Effector memory CD8-positive, alpha-beta T cell (primary cell): ENCODE measurements at places on chromosomes 12 and 14.

GRCh38 chr14:74349757-74350156 is 1.5 kb downstream of the VRTN start:
- no peaks in the 10 kb centered on the region for H3K4me1 ChIP-seq
- peaks cover 39% of the 10 kb centered on the region for H3K27me3 ChIP-seq
- DNase-seq, result no peak
- no peak overlapping the region for H3K27ac ChIP-seq

GRCh38 chr12:84165998-84166571 is 746.5 kb downstream of the SLC6A15 start:
- no peak overlapping the region for H3K27ac ChIP-seq
- no peak for DNase-seq
- H3K36me3 ChIP-seq, result no peaks in the 10 kb centered on the region
- H3K27me3 ChIP-seq, result no peaks in the 10 kb centered on the region
- H3K4me1 ChIP-seq, result no peaks in the 10 kb centered on the region
- no peak overlapping the region for H3K4me3 ChIP-seq

DNA sequence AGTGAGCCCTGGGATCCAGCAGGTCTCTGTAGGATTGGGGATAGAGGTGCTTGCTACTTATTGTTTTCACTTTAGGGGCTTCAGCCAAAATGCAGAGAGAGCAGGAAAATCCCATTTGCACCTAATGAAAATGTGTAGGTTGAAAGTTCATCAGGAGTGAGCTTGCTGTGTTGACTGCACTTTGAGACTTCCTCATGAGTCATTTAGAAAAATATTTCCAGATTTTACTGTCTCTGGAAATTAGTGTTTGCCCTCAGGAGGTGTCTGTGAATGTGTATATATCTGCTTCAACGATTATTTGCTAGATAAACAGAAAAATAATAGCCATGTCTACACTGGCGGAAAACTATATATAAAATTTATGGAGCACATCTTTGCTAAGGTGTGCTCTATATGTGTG is 159.3 kb downstream of the CAND1 start:
- peaks cover 19% of the 10 kb centered on the region for H3K27me3 ChIP-seq
- no peak overlapping the region for H3K27ac ChIP-seq
- no peaks in the 10 kb centered on the region for H3K36me3 ChIP-seq
- DNase-seq, result no peak
- H3K4me3 ChIP-seq, result no peak overlapping the region
- no peaks in the 10 kb centered on the region for H3K4me1 ChIP-seq

DNA sequence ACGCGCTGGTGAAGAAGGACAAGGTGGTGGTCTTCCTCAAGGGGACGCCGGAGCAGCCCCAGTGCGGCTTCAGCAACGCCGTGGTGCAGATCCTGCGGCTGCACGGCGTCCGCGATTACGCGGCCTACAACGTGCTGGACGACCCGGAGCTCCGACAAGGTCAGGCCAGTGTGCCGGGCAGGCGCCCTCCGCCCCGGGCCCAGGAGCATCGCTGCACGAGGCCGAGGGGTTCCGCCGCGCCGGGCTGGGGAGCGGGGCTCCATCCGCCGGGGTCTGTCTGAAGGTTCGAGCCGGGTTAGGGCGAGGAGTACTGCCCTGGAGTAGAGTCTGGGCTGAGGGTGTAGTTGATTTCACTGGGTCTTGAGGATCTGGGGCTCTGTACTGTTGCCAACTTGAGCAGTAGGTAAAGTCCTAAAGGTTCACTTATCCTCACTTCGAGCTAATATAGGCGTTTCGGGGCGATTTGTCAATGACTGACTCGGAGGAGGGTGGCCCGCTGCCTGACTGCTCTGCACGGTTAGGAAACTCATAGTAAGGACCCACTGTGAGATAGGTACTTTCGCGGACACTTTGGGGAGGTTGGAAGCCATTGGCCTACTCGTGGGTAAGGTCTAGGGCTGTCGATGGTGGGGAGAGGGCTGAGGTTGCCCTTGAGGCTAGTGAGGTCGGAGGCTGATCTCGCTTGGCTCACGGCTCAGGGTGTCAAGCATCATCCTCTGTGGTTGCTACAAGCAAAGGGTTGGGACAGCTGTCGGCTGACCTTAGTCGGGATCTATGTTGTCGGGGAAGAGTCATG is 574 bp downstream of the GLRX5 start:
- H3K4me1 ChIP-seq, result peaks cover 43% of the 10 kb centered on the region
- H3K27ac ChIP-seq, result peak overlapping the region; percentile 85
- H3K27me3 ChIP-seq, result no peaks in the 10 kb centered on the region
- no peak for DNase-seq
- H3K4me3 ChIP-seq, result peak overlapping the region; percentile 91

- no peak overlapping the region for H3K4me3 ChIP-seq
- H3K27ac ChIP-seq, result no peak overlapping the region
- H3K36me3 ChIP-seq, result no peaks in the 10 kb centered on the region
- H3K27me3 ChIP-seq, result no peaks in the 10 kb centered on the region
- no peak for DNase-seq
These were observed 600 bp downstream of the SYT10 start for GRCh38 chr12:33438851-33439586.

DNA sequence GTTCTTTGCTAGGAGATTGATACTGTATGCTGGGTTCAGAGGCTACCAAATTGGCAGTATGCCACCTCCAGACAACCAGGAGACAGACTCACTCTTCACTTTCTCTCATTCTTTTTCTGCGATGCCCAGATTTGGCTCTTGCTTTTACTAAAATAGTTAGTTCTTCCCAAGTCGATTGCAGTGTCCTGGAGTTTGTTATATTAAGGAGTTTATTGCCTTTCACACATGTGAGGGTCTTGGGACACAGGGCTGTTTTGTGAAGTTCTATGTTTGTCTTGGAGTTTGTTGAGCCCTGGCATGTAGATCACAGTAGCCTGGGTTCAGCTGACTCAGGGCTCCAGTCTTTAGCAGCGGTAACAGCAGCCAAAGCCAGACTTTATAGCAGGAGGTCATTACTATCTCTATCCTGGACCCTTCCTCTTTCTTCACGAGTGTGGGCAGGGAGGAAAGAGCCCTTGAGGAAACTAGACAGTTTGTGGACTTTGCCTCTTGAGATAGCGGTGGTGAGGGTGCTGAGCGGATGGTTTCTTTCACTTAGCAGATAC is 1.6 kb downstream of the MLEC start:
- peaks cover 40% of the 10 kb centered on the region for H3K4me1 ChIP-seq

DNA sequence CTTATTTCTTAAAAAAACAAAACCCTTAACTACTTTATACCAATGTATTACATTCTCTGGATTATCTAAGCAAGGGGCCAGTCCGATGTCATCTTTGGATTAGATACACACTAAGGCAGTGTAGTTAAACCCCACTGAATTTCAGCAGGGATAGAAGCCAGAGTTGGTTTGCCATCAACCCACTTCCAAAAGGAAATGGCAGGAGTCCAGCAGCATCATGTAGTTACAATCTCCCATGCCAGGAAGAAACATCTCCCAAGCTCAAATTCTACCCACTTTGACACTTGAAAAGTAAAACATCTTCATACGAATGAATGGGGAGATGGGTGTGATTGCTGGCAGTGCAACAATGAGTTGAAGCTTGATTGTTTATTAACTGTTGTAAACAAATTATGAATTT is 203.5 kb upstream of the PLXNC1 start:
- no peaks in the 10 kb centered on the region for H3K4me1 ChIP-seq
- no peaks in the 10 kb centered on the region for H3K36me3 ChIP-seq
- no peak for DNase-seq
- H3K4me3 ChIP-seq, result no peak overlapping the region
- peaks cover 17% of the 10 kb centered on the region for H3K27me3 ChIP-seq

- no peak overlapping the region for H3K27ac ChIP-seq
- no peak for DNase-seq
- H3K4me3 ChIP-seq, result peak overlapping the region; percentile 93
- H3K36me3 ChIP-seq, result peaks cover 5% of the 10 kb centered on the region
These were observed 767 bp upstream of the KCNMB4 start for GRCh38 chr12:70365398-70365647.

- peaks cover under 1% of the 10 kb centered on the region for H3K36me3 ChIP-seq
- no peaks in the 10 kb centered on the region for H3K4me1 ChIP-seq
- no peak overlapping the region for H3K27ac ChIP-seq
These were observed 40.3 kb downstream of the CFAP251 start for GRCh38 chr12:121958541-121959240.

DNA sequence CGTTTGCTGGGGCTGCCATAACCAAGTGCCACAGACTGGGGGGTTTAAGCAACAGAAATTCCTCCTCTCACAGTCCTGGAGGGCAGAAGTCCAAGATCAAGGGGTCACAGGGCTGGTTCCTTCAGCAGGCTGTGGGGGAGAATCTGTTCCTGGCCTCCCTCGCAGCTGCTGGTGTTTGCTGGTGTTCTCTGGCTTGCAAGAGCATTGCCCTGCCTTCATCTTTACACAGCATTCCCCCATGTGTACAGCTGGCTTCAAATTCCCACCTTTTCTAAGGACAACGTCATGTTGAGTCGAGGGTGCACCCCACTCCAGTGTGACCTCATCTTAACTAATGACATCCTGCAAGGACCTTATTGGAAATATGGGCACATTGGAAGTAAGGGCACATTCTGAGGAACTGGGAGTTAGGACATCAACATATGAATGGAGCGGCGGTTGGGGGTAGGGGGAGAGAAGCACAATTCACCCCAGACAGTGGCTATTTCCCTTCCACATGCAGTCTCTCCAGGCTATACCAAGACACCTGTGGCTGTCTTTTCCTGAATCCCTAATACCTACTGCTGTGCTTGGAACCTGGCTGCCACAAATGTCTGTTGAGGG is 123.6 kb downstream of the FOXN3 start:
- H3K4me3 ChIP-seq, result no peak overlapping the region
- no peak for DNase-seq
- H3K27ac ChIP-seq, result peak overlapping the region; percentile 72
- peaks cover 36% of the 10 kb centered on the region for H3K4me1 ChIP-seq
- peaks cover 7% of the 10 kb centered on the region for H3K36me3 ChIP-seq

GRCh38 chr14:103728721-103729120 is 13.1 kb downstream of the ZFYVE21 start:
- H3K4me3 ChIP-seq, result no peak overlapping the region
- no peak for DNase-seq
- peaks cover 1% of the 10 kb centered on the region for H3K4me1 ChIP-seq

- no peaks in the 10 kb centered on the region for H3K4me1 ChIP-seq
- DNase-seq, result no peak
- peaks cover 26% of the 10 kb centered on the region for H3K27me3 ChIP-seq
These were observed 270.4 kb upstream of the RTL1 start for GRCh38 chr14:101173698-101174521.

DNA sequence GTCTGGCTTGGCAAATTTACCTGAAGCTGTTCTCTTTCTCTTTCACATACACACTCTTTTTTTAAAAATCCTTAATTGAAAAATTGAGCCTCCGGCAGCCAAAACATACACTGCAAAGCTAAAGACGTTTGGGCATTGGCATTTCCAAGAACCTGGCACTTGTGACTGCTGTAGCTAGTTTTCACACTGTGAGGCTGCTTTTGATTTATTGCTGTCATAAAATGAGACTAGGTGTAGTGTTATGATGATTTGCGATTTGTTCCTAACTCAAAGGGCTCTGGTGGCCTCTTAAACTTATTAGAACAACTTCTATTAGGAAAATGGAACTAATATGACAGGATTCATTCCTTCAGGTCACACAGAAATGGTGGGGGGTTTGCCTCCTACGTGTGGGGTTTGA is 377.1 kb upstream of the FAR2 start:
- no peak overlapping the region for H3K4me3 ChIP-seq
- H3K27me3 ChIP-seq, result no peaks in the 10 kb centered on the region
- DNase-seq, result no peak
- H3K27ac ChIP-seq, result no peak overlapping the region
- no peaks in the 10 kb centered on the region for H3K4me1 ChIP-seq
- no peaks in the 10 kb centered on the region for H3K36me3 ChIP-seq

DNA sequence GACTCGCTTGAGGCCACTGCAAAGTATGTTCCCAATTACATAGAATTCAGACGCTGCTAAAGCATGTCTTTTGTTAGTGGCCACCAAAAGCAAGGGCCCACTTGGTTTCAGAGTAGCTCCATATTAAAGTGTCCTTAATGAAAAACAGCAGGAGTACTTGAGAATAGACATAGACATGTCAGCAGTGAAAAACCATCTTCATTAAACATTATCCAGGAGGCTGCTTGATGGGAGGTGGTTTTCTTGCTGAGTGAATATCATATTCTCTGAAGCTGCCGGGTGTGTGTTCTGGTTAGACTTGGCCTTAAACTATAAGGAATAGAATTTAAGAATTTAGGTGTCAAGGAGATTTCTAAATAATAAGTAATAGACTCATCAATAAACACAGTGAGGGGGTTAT is 79.5 kb upstream of the CCDC198 start:
- no peak for DNase-seq
- no peak overlapping the region for H3K4me3 ChIP-seq
- H3K27ac ChIP-seq, result no peak overlapping the region
- no peaks in the 10 kb centered on the region for H3K36me3 ChIP-seq
- H3K27me3 ChIP-seq, result no peaks in the 10 kb centered on the region

DNA sequence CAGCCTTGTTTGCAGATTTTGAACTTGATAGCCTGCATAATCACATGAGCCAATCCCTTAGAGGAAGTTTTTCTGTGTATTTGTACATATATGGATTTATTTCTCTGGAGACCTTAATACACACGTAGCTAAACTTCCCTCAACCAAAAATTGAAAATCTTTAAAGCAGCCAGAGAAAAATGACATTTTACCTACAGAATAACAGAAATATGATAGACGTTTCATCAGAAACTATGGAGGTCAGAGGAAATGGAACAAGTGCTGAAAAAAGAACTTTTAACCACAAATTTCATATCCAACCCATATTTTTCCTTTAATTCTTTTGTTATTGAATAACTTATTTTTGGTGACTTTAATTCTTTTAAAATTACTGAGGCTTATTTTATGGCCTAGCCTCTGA is 177.7 kb downstream of the CCDC91 start:
- H3K4me3 ChIP-seq, result no peak overlapping the region
- no peaks in the 10 kb centered on the region for H3K27me3 ChIP-seq
- no peak overlapping the region for H3K27ac ChIP-seq
- H3K36me3 ChIP-seq, result peaks cover 34% of the 10 kb centered on the region

- peak within 1 kb of the TSS; percentile 92 for H3K27ac ChIP-seq
- DNase-seq, result peak; percentile 40
- peaks cover 6% of the 10 kb centered on the region for H3K36me3 ChIP-seq
- H3K4me1 ChIP-seq, result peaks cover 48% of the 10 kb centered on the region
These were observed at the start of gene RIN3 for GRCh38 chr14:92513204-92513965. TSS of gene RIN3 (plus strand) at chr14:92513781. CDS start at chr14:92513933, 152 bp downstream.

DNA sequence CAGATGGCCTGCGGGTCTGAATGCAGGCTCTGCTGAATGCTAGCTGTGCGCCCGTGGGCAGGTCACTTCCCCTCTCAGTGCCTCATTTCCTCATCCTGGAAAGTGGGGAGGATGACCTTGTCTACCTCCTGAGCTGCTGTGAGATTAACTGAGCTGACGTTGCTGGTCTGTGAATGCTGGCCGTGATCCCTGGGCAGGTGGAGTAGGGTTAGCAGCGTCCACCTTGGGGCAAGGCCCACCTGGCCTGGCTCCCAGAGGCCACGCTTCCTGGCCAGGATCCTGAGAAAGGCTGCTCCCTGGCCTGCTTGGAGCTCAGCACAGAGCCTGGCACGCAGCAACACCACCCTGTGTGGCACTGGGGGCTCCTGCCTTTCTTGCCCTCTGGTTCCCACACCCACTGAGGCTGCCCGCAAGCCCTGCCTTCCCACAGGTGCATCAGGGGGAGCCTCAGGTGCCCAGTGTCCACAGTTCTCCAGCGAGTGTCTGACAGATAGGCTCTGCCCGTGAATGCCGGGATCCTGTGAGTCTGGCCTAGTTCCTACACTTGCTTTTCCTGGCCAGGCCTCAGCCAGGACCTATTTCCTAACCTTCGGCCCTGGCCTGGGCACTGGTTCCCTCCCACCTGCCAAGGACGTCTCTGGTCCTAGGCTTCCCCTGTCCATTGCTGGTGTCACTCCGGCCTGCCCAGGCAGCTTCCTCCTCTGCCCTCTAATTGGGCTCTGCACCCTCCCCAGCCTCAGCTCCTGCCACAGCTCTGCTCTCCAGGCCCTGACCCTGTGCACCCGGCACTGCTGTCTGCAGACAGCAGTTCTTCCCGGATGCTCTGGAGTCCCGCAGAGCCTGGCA is 37.2 kb upstream of the TDRD9 start:
- no peak overlapping the region for H3K4me3 ChIP-seq
- H3K27me3 ChIP-seq, result no peaks in the 10 kb centered on the region
- no peak overlapping the region for H3K27ac ChIP-seq
- DNase-seq, result no peak
